ENCODE measurements at places on chromosomes 3 and 15.

DNA sequence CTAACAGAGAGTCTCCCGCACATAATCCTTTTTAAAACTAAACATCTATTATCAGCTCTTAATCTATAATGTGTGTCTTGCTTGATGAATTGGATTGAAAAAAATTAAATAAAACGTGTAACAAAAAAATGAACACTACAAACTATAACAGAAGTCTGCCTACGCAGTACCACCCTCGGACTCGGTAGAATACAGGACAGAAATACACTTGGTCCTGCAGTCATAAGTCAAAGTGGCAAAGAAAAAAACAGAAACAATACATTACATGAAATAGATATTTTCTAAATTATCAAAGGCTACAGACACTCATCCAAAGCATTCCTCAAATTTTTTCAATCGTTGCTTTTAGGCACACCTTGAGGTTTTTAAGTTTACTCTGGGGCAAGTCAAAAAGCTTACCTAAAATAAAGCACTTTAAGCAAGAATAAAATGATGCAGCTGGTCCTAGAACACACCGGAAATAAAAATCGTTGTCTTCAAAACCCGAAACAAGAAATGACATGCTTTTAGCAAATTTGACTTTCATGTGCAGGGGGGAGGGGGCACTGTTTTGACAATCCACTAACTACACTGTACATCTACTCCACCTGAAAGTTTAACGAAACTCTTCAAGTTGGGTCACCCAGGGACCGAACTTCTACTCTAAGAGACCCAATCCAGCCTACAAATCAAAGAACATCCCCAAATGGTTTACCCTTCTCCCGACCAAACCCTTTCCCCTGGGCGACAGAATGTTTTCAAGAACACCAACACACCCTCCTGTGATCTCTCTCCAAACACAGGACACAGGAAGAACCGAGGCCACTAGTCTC lies 1.3 kb downstream of the ADAM10 start:
- peak; percentile 72 for DNase-seq

DNA sequence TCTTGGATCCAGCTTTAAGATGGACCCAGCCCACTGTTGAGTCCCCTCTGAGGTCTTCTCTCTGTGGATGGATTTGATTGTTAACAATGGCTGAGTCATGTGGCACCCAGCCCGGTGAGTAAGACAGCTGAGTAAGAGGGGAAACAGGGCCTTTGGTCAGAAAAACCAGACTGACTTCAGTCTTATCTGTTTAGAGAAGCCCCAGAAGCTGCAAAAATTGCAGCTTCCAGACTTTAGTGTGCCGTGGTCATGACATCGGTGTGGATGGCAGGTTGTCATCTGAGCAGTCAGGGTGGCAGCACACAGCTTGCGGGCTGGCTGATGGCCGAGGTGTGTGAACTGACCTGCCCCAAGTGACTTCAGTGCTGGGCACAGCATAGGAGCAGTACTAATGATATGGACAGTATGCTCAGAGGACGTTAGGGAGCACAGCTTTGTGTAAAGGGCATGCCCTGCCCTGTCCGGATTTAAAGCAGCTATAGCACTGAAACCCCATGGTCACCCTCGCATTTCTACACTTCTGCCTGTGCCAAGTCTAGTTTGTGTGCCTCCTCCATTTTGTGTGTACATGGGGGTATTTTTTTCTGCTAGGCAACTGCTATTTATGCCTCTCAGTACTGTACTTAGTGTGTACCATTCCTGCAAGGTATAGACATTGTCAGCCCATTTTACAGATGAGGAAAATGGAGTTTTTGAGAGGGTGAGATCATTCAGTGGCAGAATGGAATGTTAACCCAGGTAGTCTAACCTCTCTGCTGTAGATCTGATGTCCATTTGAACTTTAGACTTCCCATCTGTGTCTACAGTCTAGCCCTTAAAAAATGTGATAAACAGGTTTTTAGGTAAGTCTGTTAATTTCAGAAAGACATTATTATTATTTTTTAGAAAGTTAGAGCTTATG lies 44.4 kb downstream of the FLNB start:
- peak; percentile 80 for DNase-seq

DNA sequence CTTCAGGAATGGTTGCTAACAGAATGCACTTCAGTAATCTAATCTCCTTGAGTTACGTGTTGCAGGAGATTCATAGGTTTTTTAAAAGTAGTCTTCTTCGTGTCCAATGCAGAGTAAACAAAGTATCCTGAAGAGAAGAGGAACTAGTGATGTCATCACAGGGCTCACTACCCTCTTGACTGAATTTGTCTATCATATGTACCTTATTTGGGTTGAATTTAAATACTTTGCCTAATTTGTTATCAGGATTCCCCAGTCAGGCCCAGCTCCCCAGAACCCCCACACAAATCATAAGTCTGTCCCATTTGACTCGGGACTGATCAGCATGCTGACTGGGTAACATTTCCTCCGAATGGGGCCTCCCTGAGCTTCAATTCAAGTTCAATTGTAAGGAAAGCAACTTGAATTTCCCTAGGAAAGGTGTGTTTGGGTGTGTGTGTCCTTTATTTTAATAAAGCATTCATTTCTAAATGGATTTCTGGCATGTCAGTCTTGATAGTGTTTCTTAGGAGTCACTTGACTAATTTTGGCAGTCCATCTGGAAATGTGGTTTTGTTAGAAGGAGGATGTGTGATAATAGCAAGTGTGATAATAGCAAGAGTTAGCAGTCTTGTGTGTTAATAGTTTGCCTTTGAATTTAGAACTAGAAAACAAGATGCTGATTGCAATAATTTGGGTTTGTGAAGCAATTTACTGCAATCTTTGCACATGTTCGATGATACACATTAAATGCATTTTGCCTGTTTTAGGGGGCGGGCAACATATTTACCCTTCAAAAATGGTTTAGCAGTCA lies 21.9 kb downstream of the OXNAD1 start:
- no peak for DNase-seq

GRCh38 chr3:170128977-170129431 lies 52.5 kb downstream of the PHC3 start:
- DNase-seq: peak; percentile 37

DNA sequence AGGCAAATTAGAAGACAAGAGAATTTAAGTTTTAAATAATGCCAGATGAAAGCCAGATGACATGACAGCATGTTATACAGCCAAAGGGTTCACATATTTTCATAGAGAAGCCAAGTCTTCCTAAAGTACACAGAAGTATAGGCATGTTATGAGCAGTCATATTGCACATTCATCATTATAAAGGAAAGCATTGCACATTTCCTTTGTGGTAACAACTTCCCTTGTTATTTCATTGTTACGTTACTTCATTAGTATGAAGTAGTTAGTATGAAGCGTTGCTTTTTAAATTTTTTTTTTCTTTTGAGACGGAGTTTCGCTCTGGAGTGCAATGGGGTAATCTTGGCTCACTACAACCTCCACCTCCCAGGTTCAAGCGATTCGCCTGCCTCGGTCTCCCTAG lies 4.6 kb upstream of the ABCC5 start:
- no peak for DNase-seq

DNA sequence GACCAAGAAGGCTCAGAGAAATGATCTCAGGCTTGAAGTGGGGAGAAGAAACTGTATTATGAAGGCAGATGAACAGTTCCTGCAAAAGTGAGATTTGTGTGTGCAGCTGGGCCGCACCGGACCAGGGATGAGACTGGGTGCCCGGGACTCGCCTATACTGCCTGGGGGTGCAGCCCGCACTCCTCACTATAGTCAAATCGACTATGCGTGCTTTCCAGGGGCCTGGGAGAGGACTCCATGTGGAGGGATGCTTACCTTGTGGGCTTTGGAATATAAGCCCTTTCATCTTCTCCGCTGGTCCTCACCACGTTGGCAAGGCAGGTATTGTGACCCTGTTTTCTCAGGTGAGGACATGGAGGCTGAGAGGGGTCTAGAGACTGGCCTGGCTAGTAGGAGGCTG lies 32.9 kb upstream of the APOD start:
- no peak for DNase-seq

GRCh38 chr15:29556380-29556779 lies 265.9 kb downstream of the TJP1 start:
- no peak for DNase-seq

GRCh38 chr15:49901321-49901720 lies 217.7 kb downstream of the ATP8B4 start:
- no peak for DNase-seq

- no peak for DNase-seq
Measured at GRCh38 chr3:69823743-69824142, 84.5 kb downstream of the MITF start.

GRCh38 chr3:113532698-113533533 lies 561 bp downstream of the SIDT1 start:
- DNase-seq: peak; percentile 68

DNA sequence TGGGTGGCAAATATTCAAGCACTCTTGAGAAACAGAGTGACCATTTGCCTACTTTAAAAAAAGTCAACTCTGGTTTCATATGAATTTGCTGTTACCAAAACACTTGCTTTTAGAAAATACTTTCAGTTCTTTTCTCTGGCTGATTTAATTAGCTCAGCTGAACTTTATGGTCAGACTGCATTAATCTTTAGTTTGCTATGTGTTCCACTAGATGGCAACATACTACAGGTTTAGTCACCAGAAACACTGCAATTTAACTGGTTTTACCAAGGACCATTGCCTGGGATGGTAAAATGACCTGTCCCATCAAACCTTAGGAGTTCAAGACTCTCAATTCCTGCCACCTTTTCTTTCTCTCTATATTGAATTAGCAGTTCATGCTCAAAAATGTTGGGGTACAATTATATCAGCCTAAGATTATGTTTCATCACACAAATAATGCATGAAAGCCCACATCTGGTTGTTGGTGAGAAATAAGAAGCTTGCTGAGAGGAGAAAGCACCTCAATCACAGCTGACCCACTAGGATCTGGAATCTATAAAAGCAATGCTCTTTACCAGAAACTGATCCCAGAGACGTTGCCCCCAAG lies 14.2 kb downstream of the EIF4E3 start:
- no peak for DNase-seq

DNA sequence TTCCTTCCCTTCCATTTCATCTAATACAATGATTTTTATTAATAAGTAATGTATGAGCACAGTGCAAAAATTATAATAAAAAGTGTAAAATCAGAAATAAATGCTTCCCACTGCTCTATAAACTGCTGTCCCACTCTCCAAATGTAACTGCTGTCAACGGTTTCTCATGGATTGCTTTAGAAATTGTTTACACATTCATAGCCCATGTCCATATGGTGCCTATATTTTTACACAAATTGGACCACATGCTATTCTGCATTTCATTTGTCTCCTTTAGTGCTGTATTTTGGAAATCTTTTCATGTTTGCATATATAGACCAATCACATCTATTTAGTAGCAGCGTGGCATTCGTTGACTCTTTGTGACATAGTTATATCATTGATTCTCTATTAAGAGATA lies 164.7 kb upstream of the SLCO3A1 start:
- no peak for DNase-seq

GRCh38 chr15:62449638-62450037 lies 284.6 kb upstream of the C2CD4B start:
- DNase-seq: no peak

GRCh38 chr3:193997228-193998122 lies 138.5 kb upstream of the HES1 start:
- DNase-seq: no peak

DNA sequence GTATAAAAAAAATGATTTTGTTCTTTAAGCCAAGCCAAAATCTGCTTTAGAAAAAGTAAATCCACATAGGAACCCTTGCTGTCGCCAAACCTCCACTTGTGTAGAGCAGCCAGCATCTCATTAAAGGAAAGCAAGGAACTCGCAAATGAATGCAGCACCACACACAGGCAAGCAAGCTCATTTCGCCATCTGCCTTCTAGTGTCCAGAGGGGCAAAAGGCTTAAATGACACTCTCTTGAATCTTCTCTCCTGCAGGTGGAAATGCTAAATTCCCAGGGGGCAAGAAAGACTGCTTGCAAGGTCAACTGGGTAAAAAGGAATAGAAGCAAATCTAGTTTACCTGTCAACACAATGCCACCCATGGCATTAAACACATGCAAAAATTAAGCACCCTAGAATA lies 2.4 kb downstream of the MB21D2 start:
- DNase-seq: no peak

DNA sequence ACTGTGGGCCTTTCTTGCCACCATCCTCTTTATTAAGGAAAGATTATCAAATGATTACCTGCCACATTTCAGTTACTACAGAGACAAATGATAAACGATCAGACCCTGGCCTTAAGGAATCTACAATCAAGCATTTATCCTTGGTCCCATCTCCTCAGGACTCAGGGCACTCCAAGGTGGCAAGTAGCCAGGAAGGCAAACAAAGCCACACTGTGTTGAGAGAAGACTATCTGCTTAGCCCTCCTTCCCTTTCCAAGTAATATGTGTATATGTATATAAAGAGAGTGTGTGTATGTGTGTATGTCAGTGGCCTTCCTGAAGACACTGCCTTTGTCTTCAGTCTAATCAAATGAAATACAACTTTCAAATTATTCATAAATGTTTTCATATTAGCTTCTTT lies 490.1 kb upstream of the ATP11B start:
- no peak for DNase-seq

DNA sequence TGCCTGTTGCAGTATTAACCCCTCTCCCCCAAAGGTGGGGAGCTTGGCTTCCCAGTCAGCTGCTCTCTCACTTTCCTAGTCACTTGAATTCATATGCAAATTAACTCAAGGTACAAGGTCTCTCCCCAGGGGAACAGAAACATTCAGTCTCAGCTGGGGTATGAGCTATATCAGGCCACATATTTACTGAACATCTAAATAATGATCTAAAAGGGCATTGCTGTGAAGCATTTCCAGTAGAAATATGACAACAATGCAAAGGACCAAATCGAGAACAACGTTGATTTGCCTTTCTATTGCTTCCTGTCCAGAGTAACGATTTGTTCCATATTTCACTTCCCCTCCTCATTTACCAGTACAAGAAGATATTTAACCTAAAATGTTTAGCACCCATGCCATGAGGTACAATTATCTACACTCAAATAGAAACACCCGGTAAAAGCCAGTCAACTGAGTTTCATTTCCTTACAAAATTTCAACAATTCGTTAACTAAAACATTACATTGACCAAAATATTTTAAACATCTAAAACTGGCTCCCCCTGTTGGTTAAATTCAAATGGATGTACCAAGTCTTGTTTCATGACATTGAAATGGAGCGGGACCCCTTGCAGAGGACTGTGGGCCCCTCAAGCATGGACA lies 36.5 kb upstream of the KLHL6 start:
- no peak for DNase-seq

- DNase-seq: no peak
Measured at GRCh38 chr3:59514865-59515482, 465.1 kb upstream of the CFAP20DC start.

- no peak for DNase-seq
Measured at GRCh38 chr15:74053517-74053916, 28.8 kb downstream of the GOLGA6A start.

DNA sequence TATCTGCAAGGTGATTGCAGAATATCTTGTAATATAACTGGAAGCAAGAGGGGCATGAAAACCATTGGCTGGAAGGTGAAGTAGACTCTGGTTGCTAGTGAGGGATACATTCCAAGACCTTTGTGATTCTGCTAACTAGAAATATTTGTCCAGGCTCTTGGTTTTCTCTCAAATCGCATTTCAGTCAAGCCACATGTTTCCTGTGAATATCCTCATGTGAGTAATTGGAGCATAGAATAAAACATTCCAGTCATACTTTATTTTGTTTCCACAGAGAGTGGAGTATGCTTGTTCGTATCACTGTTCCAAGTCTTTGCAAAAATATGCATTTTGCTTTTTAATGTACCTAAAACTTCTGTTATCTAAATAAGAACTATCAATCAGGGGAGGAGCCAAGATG lies 850.0 kb downstream of the EPHA3 start:
- no peak for DNase-seq

- DNase-seq: no peak
Measured at GRCh38 chr3:192824313-192824712, 93.3 kb downstream of the MB21D2 start.

- no peak for DNase-seq
Measured at GRCh38 chr3:143578810-143579435, 269.3 kb downstream of the SLC9A9 start.

Measured in activated CD4-positive, alpha-beta T cell treated with anti-CD3 and anti-CD28 coated beads for 36 hours (primary cell).